ENCODE measurements at places on chromosomes 11 and 22.
A peak's percentile ranks its signal among the peaks of the same experiment; 100 is the strongest.

- no peak for DNase-seq
Measured at GRCh38 chr11:99534812-99535211, 514.1 kb downstream of the CNTN5 start.

GRCh38 chr22:29267858-29268510 is at the start of the genes EWSR1 and RHBDD3:
TSS of gene EWSR1 (plus strand) at chr22:29268268. CDS start at chr22:29268337, 69 bp downstream.
TSS of gene RHBDD3 (minus strand) at chr22:29267981. CDS start at chr22:29265626, 2,355 bp downstream.
- peak; percentile 95 for DNase-seq

DNA sequence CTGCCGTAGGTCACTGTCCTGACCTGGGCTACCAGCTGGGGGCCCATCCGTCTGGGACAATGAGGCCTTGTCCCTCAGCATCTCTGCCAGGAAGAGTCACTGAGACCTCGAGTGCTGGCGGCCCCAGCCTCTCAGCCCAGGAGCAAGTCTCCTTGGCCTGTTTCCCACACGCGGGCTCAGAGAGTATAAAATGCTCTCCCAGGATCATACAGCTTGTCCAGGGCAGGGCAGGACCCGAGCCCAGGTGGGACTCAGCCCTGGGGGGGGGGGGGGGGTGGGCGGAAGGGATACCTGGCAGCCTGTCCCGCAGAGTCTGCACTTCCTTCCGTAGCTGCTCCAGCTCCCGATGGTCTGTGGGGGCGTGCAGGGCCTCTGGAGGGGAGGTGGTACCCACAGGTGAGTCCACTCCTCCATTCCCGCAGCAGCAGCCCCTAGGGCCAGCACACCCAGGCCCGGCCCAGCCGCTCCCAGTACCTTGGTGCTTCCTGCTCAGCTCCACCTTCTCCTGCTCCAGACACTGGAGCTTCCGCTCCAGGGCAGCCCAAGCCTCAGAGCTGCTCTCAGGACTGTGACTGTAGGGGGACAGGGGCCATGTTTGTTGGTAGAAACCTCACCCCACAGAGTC is 7.9 kb downstream of the CDC42BPG start:
- DNase-seq: no peak

GRCh38 chr11:2401436-2401984 is 960 bp downstream of the TSSC4 start:
- DNase-seq: no peak

DNA sequence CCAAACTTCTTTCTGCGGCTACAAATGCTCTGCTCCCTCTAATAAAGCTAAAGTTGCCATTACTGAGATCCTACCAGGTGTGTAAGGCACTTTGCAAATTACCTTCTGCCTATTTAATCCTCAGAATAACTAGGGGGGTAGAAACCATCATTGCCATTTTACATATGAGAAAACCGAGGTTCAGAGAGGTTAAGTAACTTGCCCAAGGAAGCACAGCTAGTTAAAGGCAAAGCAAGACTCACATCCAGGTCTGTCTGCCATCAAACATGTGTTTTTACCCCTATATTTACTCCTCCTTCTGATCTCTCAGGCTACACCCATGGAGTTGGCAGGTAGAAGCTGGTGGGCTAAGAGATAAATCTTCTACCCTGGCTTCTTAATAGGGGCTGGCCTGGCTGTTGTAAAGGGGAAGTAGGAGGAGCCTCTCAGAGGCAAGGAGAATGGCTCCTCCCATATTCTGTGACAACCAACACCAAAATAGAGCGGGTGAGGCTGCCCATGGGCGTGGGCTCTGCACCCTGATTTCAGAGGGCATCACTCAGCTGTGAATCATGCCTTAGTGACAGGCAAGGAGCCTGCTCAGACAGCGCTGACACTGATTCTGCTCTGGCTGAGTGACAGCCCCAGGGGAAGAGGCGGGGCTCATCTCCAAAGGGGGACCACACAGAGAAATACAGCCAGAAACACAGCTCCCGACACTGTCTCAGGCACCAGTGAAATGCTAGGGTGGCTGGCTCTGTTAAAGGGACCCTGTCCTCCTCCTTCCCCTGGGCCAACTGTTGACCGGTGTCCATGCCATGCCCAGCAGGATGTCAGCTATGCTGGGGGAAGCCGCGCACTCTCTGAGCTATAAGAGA is 106.8 kb downstream of the ABTB2 start:
- DNase-seq: peak; percentile 55

DNA sequence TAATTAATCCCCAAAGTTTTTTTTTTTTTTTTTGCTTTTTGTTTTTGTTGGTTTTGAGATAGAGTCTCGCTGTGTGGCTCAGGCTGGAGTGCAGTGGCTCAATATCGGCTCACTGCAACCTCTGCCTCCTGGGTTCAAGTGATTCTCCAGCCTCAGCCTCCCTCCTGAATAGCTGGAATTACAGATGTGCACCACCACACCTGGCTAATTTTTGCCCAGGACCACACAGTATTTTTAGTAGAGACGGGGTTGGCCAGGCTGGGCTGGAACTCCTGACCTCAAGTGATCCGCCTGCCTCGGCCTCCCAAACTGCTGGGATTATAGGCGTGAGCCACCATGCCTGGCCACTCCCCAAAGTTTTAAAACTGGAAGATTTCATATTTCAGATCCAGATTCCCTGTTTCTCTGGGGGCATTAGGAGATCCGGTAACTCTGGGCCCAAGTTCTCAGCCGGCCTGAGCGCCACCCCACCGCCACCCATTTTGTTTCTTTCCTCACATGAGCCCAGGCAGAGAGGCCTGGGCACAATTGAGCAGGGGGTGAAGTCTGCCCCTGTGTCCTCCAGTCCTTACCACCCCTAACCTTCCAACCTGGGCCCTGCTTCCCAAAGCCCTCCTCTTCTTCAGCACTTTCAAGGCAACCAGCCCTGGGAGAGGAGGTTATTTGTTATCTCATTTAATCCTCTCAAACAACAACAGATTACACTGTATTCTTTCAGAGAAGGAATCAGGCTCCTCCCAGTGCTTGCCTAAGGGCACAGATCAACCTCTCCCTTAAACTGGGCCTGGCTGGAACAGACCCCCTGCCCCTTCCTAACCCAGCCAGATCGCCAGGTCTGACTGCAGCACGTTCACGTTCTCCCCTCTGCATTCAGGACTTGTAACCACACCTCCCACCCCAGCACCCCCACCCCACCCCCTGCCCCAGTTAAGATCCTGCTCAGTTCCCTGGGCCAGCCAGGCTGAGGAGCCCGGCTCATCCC is 1.9 kb upstream of the CSNK1E start:
- DNase-seq: no peak

DNA sequence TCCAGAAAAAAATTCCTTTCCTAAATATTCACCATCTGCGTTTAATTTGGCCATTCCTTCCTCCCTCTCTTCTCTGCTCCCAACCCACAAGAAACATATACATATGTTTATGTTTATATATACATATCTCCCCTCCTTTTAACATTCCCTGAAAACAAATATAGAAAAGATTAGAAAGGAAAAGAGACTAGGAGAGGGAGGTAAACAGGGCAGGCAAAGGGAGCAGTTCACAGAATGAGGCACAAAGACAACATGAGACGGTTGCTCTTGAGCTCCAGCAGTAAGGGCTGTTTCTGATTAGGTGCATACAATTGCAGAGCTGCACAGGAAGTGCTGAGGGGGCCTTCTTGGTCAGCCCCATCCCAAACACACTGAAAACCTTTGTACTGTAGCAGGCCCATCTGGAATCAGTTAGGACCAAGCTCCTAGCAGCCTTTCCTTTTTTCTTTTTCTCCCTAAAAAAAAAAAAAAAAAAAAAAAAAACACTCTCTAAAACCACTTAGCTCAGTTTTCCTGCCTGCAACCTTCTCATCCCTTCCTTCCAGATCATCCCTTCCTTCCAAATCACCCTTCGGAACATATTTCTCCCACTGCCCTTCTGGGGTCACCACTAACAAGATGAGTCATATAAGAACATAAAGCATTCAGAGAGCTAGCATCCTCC is 57.0 kb downstream of the RBFOX2 start:
- DNase-seq: no peak

GRCh38 chr22:19932367-19933206 is 9.0 kb upstream of the COMT start:
- DNase-seq: no peak

DNA sequence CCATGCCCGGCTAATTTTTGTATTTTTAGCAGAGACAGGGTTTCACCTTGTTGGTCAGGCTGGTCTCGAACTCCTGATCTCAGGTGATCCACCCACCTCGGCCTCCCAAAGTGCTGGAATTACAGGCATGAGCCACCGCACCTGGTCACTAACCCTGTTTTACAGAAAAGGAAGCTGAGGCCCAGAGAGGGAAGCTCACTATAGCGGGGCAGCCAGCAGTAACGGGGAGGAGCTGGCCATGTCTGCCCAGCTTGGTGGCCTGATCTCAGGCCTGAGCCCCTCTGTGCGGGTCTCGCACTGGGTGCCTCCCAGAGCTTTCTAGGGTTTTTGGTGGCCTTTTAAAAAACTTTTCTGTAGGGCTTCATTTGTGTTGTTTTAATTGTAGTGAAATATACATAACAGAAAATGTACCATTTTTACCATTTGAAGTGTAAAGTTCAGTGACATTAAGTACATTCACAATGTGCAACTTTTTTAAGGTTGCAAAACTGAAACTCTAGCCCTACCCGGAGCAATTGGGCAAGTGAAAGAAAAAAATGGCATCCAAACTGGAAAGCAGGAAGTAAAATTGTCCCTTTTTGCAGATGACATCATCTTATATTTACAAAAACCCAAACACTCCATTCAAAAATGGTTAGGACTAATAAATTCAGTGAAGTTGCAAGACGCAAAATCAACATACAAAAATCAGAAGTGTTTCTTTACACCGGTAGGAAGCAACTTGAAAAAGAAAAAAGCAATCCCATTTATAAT is 14.5 kb upstream of the CYTH4 start:
- DNase-seq: no peak
